Central memory CD4-positive, alpha-beta T cell (primary cell): ENCODE measurements at places on chromosomes 4 and X.

- no peak for DNase-seq
Measured at GRCh38 chr4:26020083-26020668, 106.2 kb downstream of the SMIM20 start.

GRCh38 chr4:37793562-37793961, 32.9 kb upstream of the PGM2 start:
- DNase-seq = peak; percentile 11

DNA sequence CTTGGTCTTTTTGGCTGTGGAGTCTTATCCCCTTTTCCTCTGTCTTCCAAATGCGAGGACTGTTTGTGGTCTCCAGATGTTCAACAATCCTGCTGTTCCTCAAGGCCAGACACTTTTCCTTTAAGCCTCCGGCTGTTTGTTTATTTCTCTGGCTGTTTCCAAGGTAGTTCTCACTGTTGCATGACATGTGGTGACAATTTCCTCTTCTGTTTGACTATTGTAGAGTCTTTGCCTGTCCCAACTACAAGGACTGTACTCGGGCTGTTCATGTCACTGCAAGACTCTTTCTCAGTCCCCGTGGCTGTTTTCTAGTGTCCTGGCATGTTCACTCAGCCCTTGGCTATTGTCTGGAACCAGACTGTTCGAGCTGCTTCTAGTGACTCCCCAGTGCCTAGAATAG, 50.6 kb downstream of the ZNF157 start:
- no peak for DNase-seq

DNA sequence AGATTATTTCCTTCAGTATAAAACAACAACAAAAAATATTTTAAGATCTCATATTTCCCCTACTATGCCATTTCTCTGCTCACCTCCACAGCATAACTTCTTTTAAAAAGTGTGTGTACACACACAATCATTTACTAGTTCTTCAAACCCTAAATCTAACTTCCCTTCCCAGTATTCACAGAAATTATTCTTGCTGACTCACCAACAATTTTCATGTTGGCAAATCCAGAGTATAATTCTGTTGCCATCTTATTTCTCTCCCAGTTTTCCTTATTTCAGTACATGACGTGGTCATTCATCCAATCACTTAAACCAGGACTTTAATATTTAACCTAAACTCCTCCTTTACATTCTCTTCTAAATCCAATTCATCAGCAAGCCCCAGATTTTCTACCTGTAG, 11.4 kb upstream of the RAP1GDS1 start:
- DNase-seq = no peak

DNA sequence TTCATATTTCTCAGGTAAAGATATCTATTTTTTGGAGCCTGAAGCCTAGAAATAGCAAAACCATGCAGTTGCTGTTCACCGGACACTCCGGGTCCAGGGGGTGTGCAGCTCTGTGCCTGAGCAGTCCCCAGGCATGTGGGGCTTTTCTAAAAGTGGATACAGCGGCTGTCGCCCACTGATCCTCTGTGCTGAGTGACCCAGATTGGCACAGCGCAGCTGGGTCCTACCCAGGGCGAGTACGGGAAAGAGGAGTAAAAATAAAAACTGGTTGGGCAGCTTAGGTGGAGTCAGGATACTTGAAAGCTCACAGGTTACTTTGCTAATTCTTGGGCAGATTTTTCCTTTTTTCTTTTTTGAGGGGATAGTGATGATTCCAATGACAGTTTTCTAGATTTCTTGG, 118.8 kb downstream of the UCHL1 start:
- DNase-seq = no peak

- DNase-seq = no peak
Measured at GRCh38 chr4:24473309-24473721, 111.0 kb downstream of the DHX15 start.

GRCh38 chr4:76504613-76505465, 69.8 kb downstream of the SHROOM3 start:
- peak; percentile 3 for DNase-seq

DNA sequence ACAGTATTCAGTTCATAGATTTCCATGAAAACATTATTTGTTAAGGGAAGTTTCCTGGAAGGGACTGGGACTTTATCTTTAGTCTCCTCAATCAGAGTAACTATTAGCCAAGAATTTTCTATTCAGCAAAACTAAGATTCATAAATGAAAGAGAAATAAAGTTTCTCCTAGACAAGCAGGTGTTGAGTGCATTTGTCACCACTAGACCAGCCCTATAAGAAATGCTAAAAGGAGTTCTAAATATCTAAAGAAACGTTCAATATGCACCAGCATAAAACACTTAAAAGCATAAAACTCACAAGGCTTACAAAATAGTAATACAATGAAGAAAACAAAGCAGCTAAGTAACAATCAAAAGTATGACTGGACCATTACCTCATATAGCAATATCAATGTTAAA, 423.0 kb downstream of the TECRL start:
- no peak for DNase-seq

DNA sequence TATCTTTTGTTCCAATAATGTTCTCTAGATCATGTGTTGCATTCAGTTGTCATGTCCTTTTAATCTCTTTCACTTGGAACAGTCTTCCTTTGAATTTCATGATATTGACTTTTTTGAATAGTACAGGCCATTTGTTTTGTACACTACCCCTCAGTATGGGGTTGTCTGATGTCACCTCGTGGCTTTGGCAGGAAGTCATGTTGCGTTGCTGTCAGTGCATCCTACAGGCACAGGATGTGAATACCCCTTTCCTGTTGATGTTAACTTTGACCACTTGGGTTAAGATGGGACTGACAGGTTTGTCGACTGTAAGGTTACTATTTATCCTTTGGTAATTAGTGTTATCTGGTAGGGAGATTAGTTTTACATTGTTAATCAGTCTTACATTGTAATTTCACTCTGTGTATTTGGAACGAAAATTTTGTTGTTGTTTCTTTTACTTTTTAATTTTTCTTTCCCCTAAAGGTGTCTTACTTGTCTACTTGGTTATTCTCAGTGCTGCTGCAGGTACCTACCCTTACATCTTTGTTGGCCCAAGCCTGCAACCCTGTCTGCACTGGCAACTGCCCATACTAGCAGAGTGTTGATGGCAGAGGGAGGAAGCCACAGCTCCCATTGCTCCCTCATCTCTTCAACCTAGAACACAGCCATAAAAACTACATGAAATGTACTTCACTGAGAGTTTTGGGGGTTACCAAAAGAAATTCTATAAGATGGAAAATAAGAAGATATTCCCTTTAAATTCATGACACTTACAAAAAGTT, 14.7 kb upstream of the ATP8A1 start:
- peak; percentile 32 for DNase-seq

DNA sequence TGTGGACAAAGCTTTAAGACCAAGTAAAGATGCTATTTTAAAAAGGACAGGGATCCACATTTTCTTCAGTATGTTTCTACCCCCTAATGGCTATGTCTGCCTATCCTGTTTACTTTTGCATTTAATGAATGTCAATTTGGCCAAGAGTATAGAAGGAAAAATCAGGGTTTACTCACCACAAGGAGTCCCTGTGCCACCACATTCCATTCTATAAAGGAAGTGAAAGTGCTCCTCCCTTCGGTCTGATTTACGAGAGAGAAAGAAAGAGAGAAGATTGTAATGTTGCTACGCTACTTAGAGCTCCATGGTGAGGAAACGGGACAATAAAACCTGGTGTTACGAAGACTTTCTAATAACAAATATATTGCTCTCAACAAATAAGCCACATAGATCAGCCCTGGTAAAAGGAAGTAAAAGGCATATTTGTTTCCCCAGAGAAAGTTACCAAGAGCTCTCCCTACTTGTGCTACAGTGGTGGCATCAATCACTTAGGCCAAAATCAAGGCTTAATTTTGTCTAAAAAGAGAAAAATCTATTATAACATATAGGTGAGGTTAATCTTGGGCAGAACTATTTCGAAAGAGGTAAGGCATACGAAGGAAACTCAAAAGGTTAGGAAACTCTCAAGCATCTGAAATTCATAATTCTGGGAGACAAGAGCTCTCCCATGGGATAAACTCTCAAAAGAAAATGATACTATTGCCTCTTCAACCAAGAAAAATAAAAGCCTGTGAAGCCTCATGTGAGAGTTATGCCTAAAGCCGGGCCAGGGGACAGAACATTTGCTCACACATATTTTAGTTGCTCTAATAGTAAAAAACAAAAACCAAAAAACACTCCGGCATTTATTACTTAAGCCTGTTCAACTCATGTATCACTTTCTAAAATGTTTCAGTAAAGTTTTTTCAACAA, 29.5 kb downstream of the TAPT1 start:
- DNase-seq = no peak

DNA sequence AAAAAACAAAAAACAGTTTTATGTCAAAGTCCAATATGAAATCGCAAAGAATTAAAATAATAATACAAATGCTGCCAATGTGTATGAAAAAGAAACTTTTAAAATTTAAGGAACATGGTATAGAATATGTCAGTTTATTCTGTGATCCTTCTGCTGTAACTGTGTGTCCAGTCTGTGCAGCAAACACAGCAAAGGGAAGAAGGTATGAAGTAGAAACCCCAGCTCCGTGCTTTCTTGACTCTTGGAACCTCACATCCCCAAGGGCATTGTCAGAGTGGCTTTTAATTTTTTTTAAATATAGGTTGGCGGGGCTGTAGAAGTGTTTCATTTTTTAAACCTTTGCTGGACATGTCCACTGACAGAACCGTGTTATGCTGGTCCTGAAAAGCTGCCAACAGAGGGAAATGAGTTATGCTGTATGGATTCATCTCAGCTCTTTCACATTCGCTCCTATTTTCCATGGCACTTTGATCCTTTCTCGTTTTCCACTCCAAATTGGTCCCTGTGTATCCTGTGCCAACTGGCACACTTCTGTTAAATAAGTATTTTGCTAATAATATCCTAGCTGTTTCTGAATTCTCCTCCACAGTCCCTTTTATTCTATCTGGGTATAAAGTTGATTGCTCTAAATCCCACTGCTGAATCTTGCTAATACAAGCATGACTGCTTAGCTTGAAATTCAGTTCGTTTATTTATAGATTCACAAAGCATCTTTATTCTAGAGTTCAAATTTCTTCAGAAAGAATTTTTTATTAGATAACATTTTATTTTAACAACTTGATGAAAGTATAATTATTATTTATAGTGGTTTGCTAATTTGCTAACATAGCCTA, 127.0 kb upstream of the DDIT4L start:
- DNase-seq = no peak

- DNase-seq = no peak
Measured at GRCh38 chr4:40749717-40750460, at the start of gene NSUN7. Gene NSUN7, plus strand, starts transcription at chr4:40749955. Its CDS starts 739 bp downstream, at chr4:40750694.

- no peak for DNase-seq
Measured at GRCh38 chr4:169627307-169627706, 6.9 kb downstream of the CLCN3 start.

- DNase-seq = peak; percentile 78
Measured at GRCh38 chr4:98706200-98706813, 47.9 kb upstream of the TSPAN5 start.

- DNase-seq = no peak
Measured at GRCh38 chr4:143246977-143247376, 62.3 kb downstream of the USP38 start.

DNA sequence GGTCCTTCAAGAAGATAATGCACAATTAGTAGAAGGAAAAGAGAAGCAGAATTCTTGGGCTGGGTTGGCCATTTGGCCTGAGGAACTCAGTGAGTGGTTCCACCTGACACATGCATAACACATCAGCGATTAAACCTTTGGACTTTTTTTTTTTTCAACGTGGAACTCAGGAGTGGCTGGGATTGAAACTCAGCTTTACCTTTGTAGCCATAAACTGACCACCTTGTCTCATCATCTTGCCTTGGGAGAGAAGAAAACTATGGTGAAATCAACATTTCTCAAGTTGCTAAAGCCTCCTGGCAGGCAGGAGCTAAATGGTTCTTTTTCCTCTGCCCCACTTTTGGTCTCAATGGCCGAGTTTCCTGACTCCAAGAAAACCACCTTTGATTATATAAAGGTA, 16.3 kb downstream of the PTTG2 start:
- no peak for DNase-seq

GRCh38 chr4:23458054-23458453, 431.8 kb downstream of the PPARGC1A start:
- DNase-seq = no peak

GRCh38 chrX:2391869-2392606, 108.7 kb downstream of the DHRSX start:
- no peak for DNase-seq

DNA sequence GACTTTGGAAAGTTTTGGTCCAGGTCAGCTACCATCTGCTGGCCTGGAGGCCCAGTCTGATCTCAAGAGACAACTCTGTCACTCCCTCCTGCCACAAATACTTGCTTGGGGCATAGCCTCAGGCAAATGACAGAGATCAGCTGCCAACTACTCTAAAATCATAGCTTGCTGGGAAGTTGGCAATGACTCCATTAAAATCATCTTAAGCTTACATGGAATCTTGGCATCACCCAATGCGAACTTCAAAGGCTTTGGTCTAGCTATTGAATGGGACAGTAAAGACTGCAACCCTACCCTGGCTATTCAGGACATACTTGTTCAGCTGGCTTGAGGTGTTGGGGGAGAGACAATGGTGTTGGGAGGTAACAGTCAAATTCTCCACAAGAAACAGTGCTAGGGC, 7.0 kb upstream of the USO1 start:
- DNase-seq = no peak

- DNase-seq = no peak
Measured at GRCh38 chrX:123731987-123732669, 724 bp downstream of the THOC2 start.

DNA sequence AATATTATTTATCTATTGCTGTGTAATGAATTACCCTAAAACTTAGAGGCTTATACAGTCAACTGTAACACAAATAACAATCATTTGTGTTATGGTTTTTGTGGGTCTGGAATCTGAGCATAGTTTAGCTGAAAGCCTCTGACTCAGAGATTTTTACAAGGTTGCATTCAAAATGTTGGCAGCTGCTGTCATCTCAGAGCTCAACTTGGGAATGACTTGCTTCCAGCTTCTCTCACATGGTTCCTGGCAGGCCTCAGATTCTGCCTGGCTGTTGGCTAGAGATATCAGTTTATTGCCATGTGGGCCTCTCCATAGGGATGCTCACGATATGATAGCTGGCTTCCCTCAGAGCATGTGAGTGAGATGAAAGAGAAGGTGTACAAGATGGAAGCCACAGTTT, 70.2 kb upstream of the BRWD3 start:
- DNase-seq = no peak

- DNase-seq = no peak
Measured at GRCh38 chr4:187212446-187213080, 488.9 kb upstream of the FAT1 start.

DNA sequence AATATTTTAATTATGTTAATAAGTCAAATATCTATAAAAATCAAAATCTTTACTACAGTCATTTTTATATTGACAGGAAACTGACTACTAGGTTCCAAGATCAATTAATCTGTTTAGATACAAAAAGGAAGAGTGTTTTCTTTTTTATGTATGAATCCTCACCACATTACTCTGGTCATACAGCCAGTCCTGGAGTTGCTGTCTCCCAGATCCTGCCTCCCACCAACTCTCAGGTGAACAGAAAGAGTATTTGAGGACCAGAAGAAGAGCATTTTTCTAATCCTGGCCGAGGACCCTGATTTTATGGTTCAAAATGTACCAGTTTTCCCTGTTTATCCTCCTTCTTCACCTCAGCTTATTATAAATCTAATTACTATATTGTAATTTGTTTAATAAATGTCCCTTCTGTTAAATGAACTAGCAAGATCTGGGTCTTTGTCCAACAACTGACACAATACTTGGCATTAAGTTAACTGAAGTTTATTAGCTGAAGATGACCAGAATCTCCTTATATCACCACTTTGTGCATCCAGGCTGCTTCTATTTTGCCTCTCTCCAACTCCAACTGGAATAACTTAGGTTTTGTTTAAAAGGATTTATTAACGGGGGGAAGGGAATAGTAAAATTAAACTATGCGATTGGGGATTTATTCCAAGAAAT, 224.4 kb upstream of the PCDH7 start:
- no peak for DNase-seq

- no peak for DNase-seq
Measured at GRCh38 chrX:16593801-16594200, 56.2 kb upstream of the S100G start.
